Aorta (tissue), 5 donors: ENCODE measurements at places on chromosomes 4 and X. TPM values are rescaled to one million over a fixed set of nuclear protein-coding genes. Genes with fewer than 3 reads are reported as not detected.

DNA sequence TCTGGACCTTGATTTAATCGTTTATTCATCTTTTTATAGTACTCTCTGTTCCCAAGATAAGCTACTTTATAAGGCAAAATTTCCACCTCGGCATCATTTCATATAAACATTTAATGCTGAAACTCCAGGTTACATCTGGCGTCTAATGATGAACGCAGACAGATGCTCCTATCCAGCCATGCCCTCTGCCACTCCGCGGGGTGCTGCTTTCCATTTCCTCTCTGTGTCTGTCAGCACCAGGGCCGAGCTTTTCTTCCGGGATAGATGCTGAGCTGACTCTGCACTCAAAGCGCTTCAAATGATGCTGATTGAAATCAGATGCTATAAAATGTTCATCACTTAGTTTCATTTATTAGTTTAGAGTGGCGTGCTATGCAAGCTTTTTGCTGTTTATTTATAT, 80.5 kb upstream of the HELT start:
- DNase-seq: no peak
- no peaks in the 10 kb centered on the region for H3K27me3 ChIP-seq
- no peak overlapping the region for H3K27ac ChIP-seq
- H3K4me3 ChIP-seq: no peak overlapping the region
- no peaks in the 10 kb centered on the region for H3K4me1 ChIP-seq
- no peaks in the 10 kb centered on the region for H3K36me3 ChIP-seq

DNA sequence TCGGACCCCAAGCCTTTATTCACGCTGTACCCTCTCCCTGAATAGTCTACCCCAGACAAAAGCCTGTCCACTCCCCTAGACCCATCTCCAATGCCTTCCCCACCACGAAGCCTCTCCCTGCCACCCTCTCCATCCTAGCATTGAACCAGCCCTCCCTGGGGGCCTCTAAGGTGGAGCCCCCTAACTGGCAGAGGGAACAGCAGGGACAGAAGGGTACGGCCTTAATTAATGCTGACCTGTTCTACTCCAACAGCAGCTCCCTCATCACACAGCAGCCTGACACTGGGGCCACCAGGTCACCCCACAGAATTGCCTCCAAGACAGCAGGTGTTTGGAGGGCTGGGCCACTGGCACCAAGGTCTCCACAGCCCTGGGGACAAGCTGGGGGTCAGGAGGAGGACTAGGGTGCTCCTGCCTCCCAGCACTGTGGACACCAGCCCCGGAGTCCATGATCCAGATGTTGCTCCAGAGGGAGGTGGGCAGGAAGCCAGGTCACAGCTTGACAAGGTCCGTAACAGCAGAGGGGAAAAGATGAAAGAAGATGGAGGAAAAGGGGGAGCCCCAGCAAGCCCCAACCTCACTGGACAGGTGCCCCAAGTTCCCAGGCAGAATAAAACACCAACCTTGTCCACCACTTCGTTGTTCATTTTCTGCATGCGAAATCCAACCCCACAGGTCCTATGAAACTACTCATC, 3.7 kb downstream of the CRMP1 start:
- no peak for DNase-seq
- H3K27ac ChIP-seq: no peak overlapping the region
- H3K4me3 ChIP-seq: no peak overlapping the region
- H3K4me1 ChIP-seq: no peaks in the 10 kb centered on the region
- no peaks in the 10 kb centered on the region for H3K36me3 ChIP-seq

ARMCX4 gene
- 28.6 TPM for total RNA-seq

MAP3K15 gene
- total RNA-seq: 0.16 TPM

GRCh38 chrX:11397680-11398079, 104.5 kb downstream of the AMELX start:
- no peaks in the 10 kb centered on the region for H3K36me3 ChIP-seq
- no peak overlapping the region for H3K27ac ChIP-seq
- peaks cover 5% of the 10 kb centered on the region for H3K4me1 ChIP-seq
- DNase-seq: no peak
- no peaks in the 10 kb centered on the region for H3K27me3 ChIP-seq

DNA sequence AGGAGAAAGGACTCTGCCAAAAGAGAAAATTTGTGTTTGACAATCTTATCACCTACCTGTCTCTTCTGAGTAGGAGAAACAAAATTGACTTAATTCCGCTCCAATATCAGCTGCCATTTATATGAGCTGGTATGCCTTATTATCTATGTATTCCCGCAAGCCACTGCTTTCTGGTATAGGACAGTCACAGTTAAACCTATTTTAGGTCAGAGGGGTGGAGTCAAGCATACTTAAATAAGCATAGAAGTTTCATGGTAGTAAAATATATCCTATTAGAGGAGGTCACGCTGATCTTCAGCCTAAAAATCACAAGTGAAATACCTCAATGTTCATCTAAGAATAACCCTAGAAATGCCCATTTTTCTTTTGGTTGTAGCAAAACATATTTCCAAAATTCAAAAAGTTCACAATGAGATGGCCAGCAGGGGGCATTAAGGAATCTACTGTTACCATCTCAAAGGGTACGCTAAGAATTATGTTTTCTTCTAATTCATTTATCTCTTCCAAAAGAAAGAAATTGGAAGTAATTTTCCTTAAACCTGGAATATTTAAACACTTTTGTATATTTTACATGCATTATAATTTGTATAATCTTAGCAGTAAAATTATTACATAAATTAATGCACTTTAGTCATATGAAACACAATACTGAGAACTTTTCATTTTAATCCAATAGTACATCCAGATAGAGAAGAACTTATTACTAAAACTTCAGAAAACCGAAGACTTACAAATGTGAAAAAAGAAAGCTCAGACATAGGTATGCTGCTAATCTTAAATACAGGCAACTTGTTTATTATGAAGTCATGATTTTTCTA, 10.5 kb downstream of the PPAT start:
- no peak overlapping the region for H3K4me3 ChIP-seq
- H3K4me1 ChIP-seq: no peaks in the 10 kb centered on the region
- H3K27me3 ChIP-seq: no peaks in the 10 kb centered on the region
- H3K36me3 ChIP-seq: no peaks in the 10 kb centered on the region
- H3K27ac ChIP-seq: no peak overlapping the region
- DNase-seq: no peak

DNA sequence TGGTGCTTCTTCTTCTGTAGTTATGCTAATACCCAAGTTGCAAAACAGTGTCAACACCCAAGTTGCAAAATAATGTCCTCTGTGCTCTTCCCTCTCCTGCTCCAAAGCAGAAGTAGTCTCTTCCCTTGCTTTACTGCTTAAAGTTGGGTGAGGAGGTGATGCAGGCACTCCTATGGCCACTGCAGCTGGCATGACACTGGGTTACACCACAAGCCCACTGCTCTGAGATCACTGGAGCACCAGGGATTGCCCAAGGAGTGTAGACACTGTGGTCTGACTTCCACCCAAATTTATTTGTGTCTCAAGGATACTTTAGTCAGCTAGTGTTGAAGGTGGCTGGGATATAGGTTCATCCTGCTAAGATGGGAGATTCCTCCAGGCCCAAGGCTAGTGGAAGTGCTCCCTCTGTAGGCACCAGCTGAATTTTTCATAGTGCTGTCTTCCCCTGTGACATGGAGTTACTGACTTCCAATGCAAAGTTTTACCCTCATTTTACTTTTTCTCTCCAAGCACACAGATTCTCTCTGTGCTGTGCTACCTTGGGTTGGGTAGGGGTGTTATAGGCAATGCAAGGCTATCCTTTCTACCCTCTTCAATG, 196.2 kb upstream of the TENT5D start:
- H3K27ac ChIP-seq: no peak overlapping the region
- DNase-seq: no peak
- no peaks in the 10 kb centered on the region for H3K36me3 ChIP-seq
- no peaks in the 10 kb centered on the region for H3K27me3 ChIP-seq
- H3K4me1 ChIP-seq: no peaks in the 10 kb centered on the region

PRDM5 gene
- 26.0 TPM for total RNA-seq

DNA sequence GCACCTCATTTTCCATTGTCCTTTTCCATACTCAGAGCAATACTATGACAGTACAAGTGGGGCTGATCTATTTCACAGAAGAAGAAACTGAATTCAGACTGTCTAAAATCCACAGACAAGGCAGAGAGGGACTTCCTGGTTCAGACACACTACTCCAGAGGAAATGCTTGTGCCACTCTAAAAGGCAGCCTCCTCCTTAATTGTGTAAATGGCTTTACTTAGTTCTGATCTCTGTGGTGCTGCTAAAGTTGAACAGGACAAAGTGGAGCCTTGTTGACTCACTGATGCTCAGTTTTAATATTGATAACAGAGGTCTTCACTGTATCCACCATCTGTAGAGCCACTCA, 122.4 kb downstream of the KIT start:
- DNase-seq: no peak
- no peak overlapping the region for H3K27ac ChIP-seq
- H3K36me3 ChIP-seq: no peaks in the 10 kb centered on the region
- H3K27me3 ChIP-seq: no peaks in the 10 kb centered on the region

ITIH6 gene
- total RNA-seq: not detected

GRCh38 chr4:2041239-2042130, 17.6 kb upstream of the NAT8L start:
- DNase-seq: peak; percentile 93
- H3K4me1 ChIP-seq: no peaks in the 10 kb centered on the region
- H3K36me3 ChIP-seq: no peaks in the 10 kb centered on the region
- peak overlapping the region; percentile 25 for H3K4me3 ChIP-seq
- H3K27ac ChIP-seq: no peak overlapping the region

CYSLTR1 gene
- 6.5 TPM for total RNA-seq

WDR17 gene
- 3.3 TPM for total RNA-seq

DNA sequence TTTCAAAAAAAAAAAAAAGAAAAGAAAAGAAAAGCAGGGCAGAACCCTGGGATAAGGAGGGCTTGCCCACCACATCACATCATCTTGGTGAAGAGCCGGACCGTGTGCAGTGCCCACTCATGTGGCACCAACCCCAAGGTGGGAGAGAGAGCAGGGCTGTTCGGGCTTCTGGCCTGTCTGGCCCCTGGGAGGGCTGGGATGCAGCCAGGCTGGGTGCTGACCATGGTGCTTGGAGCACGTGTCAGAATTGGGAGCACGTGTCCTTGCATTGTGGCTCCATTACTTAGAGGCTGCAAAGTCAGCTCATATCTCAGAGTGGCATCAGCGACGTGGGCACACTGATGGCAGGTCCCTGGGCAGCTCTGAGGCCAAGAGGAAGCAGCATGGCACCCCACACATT, 100.9 kb upstream of the AFAP1 start:
- no peaks in the 10 kb centered on the region for H3K27me3 ChIP-seq
- DNase-seq: no peak
- H3K36me3 ChIP-seq: no peaks in the 10 kb centered on the region
- H3K4me1 ChIP-seq: no peaks in the 10 kb centered on the region
- no peak overlapping the region for H3K4me3 ChIP-seq
- H3K27ac ChIP-seq: no peak overlapping the region

DNA sequence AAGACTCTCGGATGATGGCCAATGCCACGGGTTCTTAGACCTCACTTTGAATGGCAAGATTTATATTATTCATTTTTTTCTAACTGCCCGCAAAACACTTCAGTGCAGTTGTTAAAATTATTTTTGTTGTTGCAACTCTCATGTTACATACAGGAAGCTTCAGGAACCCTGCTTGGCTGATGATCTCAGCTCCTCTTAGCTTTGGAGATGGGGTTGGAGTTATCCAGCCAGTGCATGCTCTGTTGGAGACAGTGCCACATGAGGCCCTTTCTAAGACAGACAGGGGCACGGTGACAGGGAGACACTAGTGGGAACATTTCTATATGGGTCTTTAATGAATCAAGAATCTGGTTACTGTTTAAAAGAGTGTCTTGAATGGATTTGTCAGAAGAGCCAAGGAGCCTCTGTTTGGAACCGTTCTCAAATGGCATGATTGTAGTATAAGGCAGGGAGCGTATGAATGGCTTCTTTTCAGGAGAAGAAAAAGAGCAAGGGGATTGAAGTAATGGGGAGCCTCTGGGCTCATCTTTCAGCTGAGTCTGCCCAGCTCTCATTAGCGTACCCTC, 61.9 kb upstream of the ENPP6 start:
- no peaks in the 10 kb centered on the region for H3K27me3 ChIP-seq
- H3K4me1 ChIP-seq: no peaks in the 10 kb centered on the region
- H3K27ac ChIP-seq: no peak overlapping the region
- no peak for DNase-seq
- H3K36me3 ChIP-seq: no peaks in the 10 kb centered on the region
- H3K4me3 ChIP-seq: no peak overlapping the region

GRCh38 chrX:129744861-129745321, 6.1 kb downstream of the XPNPEP2 start:
- no peaks in the 10 kb centered on the region for H3K36me3 ChIP-seq
- H3K27me3 ChIP-seq: no peaks in the 10 kb centered on the region
- H3K27ac ChIP-seq: no peak overlapping the region
- no peak overlapping the region for H3K4me3 ChIP-seq

- no peaks in the 10 kb centered on the region for H3K27me3 ChIP-seq
- H3K27ac ChIP-seq: no peak overlapping the region
- H3K4me1 ChIP-seq: no peaks in the 10 kb centered on the region
- no peaks in the 10 kb centered on the region for H3K36me3 ChIP-seq
- H3K4me3 ChIP-seq: no peak overlapping the region
These were observed 5.8 kb downstream of the ATG4A start for GRCh38 chrX:108097380-108097779.

DNA sequence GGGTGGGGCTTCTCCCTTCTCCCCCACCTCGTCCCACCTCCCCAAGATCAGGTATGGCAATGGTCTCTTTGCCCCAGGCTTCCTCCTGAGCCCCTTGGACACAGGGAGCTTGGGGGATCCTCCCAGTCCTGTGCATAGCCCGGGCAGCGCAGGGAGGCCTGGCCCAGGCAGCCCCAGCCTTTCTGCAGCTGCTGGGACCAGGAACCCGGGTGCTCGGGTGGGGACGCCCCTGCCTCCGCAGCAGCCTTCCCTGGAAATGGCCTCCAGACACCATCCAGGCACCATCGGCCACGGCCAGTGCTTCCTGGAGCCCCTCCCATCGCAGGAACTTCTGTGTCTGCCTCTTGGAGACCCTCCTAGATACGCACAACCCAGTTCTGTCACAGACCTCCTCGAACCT, 5.9 kb upstream of the MXD4 start:
- no peaks in the 10 kb centered on the region for H3K4me1 ChIP-seq
- no peaks in the 10 kb centered on the region for H3K36me3 ChIP-seq
- no peak overlapping the region for H3K27ac ChIP-seq
- H3K4me3 ChIP-seq: no peak overlapping the region
- DNase-seq: no peak

HTR2C gene
- not detected for total RNA-seq

DNA sequence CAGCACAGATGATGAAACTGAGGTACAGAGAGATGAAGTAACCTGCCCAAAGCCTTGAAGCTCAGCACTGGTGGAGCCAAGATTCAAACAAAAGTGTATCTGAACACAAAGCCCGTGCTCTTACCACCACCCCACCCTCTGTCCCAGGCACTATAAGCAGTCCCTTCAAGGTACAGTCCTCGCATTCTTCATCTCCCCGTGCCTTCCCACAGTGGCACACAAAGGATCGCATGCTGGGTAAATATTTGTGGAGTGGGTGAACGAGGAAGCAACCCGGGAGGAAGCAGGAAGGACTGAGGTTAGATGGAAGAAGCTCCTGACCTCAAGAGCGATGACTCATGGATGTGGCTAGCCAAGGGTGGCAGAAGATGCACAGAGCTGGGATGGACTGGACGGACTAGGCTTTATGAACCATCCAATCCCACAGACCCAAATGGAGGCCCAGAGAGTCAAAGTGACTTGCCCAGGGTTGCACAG, 18.4 kb downstream of the IQSEC2 start:
- H3K4me3 ChIP-seq: no peak overlapping the region
- no peak overlapping the region for H3K27ac ChIP-seq
- no peaks in the 10 kb centered on the region for H3K27me3 ChIP-seq
- no peaks in the 10 kb centered on the region for H3K4me1 ChIP-seq
- no peaks in the 10 kb centered on the region for H3K36me3 ChIP-seq
